Right renal cortex interstitium (tissue), 3 donors: ENCODE measurements at places on chromosomes 2 and 18. TPM values are rescaled to one million over a fixed set of nuclear protein-coding genes. Genes with fewer than 3 reads are reported as not detected.

GRCh38 chr2:69481421-69481820, 44.2 kb upstream of the NFU1 start:
- DNase-seq = no peak

DNA sequence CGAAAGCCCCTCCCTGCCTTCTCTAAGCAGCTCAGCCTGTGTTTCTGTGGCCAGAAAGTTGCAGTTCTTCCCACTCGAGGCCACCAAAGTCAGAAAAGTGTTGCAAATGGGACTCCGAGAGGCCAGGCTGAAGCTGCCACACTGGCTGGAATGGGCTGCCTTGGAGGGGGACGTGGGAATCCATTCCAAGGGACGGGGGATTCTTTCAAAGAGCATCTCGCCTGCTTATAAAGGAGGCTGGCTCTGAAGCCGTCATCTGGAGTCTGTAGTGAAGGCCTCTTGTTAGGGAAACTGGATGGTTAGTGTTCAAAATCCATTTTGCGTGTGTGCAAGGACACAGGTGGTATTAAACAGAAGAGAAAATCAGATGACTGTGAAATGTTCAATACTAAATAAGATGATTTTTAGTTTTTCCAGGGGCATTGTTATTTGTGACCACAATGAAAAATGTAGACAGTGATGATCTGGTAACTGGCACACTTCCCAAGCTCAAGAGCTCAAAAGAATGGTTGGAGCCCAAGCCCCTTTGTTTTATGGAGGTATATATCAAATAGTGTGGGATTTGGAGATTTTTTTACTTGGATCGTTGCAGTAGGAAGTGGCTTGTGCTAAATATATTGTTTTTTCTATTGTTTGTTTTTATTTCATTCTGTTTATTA, 782 bp downstream of the FAM228B start:
- DNase-seq = no peak

DNA sequence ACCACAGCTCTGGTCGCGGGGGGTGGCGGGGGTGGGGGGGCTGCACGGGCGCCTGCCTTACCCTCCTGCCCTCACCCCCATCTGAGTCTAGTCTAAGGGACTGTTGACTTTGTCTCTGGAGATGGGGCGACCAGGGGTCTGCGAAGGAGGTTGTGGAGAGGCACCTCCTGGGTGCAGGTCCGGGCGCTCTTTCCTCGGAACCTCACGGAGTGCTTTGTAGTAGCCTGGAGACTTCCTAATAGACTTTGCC, 141.3 kb downstream of the MEIS1 start:
- no peak for DNase-seq

DNA sequence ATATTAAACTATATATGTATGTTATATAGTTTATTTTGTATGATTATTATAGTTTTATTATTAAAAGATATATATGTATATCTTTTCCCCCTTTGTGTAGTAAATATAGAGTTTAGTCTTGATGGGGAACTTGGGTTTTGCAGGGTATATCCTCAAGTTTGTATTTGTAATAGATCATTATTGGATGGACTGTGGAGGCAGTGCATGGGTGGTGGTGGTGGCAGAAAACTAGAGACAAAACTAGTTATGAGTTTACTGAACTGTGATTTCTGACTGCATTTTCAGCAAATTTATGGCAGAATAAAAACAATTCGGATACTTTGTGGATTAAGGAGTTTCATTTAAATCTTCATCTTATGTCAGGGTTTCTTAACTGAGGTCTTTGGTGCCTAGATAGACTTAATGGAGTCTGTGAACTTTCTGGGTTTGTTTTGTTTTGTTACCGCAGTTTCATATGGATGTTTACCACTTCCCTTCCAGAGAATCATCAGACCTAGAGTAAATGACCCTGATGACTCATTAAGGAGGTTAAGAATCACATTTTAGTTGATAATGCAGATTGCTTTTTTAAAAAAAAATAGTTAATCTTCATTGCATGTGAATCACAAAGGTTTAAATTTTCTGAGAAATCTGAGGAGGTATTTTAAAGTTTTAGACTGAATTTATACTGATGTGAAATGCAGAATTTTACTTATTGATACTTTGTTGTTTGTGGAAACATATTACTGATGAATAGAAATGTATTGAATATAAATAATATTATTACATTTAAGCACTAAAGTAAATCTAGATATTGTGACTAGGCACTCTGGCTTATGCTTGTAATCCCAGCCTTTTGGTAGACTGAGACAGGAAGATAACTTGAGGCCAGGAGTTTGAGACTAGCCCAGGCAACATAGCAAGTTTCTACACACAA, 14.5 kb downstream of the EPC2 start:
- no peak for DNase-seq

DNA sequence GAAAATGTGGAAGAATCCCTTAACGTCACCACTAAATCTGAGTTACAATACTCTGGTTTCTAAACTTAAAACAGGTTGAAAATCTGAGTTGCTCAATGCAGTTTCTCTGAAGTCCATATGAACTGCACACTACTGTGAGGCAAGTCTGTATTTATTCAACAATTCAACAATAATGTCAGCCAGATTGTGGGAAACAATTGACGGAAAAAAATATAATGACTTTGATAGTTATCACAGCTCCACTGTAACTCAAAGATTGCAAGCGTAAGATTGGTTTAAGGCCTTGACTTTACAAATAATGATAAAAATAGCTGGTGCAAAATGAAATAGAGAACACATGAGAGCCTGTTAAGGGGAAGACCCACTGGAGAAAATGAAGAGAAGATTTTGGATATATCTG, 219.4 kb upstream of the CCDC150 start:
- no peak for DNase-seq

- DNase-seq = no peak
Observed at GRCh38 chr2:144370937-144371584, 148.9 kb downstream of the ZEB2 start.

DNA sequence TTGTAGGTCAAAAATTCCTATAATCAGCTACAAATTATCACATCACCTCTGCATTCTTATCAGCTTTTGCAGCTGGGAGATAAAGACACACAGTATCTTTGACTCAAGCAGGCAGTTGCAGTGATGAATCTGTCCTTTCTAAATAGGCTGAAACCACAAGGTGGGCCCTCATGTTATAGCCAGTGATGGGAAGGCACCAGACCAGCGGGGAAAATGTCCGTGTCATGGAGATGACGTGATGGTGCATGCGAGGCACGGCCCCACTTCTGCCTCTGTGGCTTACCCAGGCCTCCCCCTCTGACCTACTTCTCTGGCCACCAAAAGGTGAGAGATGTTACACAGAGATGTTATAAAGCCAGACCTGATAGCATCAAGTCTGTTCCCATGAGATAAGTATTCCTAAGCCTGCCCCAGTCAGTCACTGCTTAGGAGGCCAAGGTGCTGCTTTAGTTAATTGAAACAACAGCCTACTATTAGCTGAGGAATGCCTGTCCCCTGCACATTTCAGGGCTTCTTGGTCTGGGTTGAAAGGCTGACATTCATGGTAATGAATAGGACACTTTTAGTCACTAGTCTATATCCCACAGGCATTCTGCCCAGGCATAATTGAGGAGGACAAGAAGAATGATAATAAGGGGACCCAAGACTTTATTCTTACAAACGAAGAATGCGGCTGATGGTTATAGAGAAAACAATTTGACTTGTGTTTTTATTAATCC, 327.9 kb downstream of the LPIN1 start:
- no peak for DNase-seq

GRCh38 chr2:43082111-43082894, 144.1 kb downstream of the ZFP36L2 start:
- no peak for DNase-seq

- DNase-seq = no peak
Observed at GRCh38 chr18:10006311-10006893, 92.6 kb downstream of the VAPA start.

GRCh38 chr18:50989711-50990110, 21.9 kb downstream of the ELAC1 start:
- no peak for DNase-seq

- DNase-seq = peak; percentile 18
Observed at GRCh38 chr18:9103376-9103873, 926 bp downstream of the NDUFV2 start.

DNA sequence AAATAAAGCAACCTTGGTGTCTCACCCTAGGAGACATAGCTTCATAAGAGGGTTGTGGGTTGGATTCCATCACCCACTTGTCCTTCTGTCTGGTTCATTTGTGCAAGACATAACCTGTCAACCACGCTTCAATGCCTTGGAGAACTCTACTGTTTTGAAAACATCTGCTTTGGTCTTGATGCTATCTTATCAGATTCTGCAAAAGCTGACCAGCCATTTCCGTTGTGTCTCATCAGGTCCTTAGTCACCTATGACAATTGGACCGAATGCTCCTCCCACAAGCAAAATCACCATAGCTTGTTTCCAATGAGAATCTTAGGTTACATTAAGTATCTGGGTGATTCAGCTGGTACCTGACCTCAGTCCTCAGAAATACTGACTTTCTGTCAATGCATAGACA, 35.4 kb downstream of the STAT4 start:
- no peak for DNase-seq

DNA sequence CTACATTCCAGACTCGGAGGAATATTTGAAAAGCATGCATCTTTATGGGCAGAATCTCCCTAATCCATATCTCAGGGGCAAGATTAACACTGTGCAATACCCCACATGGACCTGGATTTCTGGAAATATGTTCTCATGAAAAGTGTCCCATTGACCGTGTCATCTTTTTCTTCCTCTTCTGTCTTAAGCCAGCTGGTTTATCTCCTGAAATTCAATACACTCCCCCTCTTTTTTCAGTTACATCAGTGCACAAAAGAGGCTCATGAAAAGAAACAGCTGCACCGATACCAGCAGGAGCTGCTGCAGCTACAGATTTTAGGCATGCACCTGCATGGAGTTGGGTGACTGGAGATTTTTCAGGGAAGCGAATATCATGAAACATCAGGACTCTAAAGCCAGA, 117.2 kb downstream of the SLC4A3 start:
- no peak for DNase-seq

GRCh38 chr2:234565842-234566619, 69.2 kb upstream of the ARL4C start:
- no peak for DNase-seq

DNA sequence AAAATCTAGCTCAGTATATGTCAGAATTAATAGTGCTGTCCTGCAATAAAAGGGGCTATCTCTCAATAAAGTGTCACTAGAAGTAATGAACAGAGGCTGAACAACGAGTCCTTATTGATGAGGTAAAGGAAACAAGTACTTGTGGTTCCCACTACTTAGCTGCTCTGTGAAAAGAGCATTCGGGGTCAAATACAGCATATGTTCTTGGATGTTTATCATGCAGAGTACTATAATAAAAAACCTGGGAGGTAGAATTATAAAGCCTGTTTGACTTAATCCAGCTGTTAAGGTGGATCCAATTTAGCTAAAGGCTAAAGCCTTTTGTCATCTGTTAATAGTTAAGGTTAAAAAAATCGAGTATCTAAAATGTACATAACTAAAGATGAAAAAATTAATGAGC, 32.4 kb downstream of the SLC35F5 start:
- no peak for DNase-seq

DNA sequence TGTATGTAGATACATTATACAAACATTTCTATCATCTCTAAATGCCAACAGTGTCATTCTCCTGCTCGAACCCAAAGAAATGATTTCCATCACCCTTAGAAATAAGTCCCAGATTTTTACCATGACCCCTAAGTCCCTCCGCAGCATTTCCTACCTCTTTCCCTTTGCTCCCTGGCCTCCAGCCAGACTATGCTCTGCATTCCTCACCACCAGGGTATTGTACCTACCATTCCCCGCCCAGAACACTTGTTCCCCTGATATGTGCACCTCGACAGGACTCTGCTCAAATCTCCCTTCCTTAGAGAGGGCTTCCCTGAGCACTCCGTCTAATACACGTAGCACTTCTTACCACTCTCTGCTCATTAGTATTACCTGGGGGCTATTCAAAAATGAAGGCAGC, 630.2 kb downstream of the ARHGAP15 start:
- DNase-seq = no peak

DNA sequence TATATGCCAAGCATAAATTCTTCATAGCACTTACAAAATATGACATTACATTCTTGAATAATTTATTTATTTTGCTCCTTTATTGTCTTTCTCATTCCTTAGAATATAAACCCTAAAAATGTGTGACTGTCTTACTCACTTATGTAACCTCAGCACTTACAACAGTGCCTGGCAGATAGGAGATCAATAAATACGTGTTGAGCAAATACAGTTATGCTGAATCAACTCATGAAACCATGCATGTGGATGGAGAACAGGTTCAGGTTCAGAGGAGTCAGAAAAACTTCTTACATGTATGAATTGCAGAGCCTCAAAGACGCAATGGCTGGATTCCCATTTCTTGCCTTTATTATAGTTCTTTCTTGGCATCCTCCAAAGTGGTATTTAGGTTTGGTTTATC, 659.4 kb upstream of the CHAC2 start:
- no peak for DNase-seq

DNA sequence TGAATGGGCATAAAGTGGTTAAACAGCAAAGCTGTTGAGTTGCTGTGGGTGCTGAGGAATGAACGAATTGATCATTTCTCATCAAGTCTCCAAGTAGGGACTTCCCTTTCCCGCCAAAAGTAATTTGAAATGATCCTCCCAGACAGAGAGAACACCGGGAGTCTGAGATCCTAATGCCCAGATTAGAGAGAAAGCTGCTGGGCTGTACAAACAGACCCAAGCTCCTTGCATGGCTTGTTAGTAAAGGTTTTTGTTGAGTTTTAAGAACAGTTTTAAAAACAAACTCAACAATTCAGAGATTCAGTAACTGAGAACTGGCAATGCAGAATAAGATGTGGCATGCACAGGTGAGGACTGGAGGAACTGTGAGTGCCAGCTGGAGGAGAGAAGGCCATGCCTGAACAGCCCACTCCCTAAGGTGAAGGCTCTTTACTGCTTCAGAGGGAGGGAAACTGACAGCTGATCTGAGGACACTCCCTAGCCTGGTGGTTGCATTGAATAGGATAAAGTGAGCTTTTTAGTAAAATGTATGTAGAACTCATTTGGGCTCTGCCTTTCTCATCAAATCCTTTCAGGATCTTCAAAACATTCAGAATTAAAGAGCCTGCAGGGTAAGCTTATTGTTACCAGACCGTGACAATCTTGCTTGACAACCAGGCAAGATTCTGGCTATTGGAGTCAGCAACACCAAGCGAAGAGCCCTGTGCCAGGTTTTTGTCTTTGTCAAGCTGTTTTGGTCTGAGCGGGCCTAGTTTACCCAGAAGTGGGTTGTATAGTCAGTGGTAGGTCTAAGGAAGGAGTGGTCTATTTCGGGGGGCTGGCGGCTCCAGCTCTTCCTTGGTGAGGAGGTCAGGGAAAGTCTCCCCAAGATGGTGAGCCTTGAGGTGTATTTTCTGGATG, 63.2 kb upstream of the IGFBP5 start:
- no peak for DNase-seq

GRCh38 chr2:45736757-45737704, 85.6 kb downstream of the PRKCE start:
- DNase-seq = no peak

Gene FRZB
- 13.6 TPM for polyA plus RNA-seq

Gene ACSL3
- polyA plus RNA-seq = 77.1 TPM

Gene SOX11
- polyA plus RNA-seq = 16.7 TPM

Gene ASTL
- polyA plus RNA-seq = 0.17 TPM

Gene STARD6
- polyA plus RNA-seq = 0.20 TPM

Gene REG3A
- polyA plus RNA-seq = not detected

Gene SEMA4C
- 31.1 TPM for polyA plus RNA-seq

Gene BMP10
- polyA plus RNA-seq = not detected

Gene ATP8B1
- polyA plus RNA-seq = 23.1 TPM

Gene GREB1
- polyA plus RNA-seq = 10.8 TPM

Gene MPP4
- 0.17 TPM for polyA plus RNA-seq

Gene ADRA2B
- 3.8 TPM for polyA plus RNA-seq

Gene ZC3H6
- 9.6 TPM for polyA plus RNA-seq

Gene GALNT14
- 47.3 TPM for polyA plus RNA-seq

Gene UGT1A4
- not detected for polyA plus RNA-seq

Gene LHCGR
- 0.22 TPM for polyA plus RNA-seq

Gene SLC23A3
- polyA plus RNA-seq = 17.8 TPM

Gene NOL4
- 2.1 TPM for polyA plus RNA-seq
